ENCODE measurements at places on chromosomes 3 and 15.

- DNase-seq, result no peak
Measured at GRCh38 chr15:60757831-60758570, 279.1 kb upstream of the ICE2 start.

DNA sequence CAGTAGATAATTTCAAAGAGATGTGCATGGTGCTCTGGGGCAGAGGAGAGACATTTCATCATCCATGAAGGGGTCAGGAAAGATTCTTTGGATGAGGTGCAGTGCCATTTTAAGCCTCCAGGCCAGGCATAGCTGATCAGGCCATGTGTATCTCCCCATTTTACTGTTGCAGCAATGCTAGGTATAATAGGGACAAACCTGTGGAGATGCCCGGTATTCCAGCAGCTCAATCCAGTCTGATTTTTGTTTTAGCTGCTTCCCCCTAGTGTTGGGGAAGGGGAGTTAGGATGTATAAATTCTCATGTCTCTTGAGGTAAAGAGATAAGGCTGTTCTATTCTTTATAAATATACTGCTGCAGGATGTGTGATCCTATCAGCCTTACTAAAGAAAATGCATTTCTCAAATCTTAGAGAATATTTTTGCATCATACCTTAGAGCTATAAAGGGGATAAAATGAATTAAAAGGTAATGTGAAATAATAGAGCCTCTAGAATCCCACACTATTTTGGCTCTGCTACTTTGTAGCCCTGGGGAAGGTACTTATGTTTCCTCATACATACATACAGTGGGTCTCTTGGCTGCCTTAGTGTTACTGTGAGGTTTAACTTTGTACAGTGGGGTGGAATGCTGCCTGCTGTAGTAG lies 5.2 kb downstream of the CDV3 start:
- DNase-seq, result no peak

GRCh38 chr3:129033151-129033550 lies 27.4 kb upstream of the GP9 start:
- DNase-seq, result no peak

DNA sequence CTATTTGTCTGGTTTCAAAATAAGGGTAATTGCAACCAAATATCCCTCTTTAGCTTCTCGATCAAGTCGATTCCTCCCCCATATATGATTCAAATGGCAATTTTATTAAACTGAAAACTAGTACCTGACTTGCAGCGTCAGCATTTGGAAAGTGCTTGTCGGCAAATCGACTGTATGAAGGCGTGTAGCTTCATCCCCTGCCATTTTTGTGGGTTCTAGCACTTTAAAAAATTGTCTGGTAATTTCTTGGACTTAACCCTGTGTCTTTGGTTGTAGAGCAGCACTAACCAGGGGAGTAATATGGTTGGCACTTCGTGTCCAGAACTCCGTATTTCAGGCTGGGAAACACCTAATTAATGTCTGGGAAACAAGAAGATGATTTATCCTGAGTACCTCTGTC lies 573 bp downstream of the MME start:
- no peak for DNase-seq

GRCh38 chr3:37100411-37100810 lies 74.0 kb downstream of the LRRFIP2 start:
- no peak for DNase-seq

DNA sequence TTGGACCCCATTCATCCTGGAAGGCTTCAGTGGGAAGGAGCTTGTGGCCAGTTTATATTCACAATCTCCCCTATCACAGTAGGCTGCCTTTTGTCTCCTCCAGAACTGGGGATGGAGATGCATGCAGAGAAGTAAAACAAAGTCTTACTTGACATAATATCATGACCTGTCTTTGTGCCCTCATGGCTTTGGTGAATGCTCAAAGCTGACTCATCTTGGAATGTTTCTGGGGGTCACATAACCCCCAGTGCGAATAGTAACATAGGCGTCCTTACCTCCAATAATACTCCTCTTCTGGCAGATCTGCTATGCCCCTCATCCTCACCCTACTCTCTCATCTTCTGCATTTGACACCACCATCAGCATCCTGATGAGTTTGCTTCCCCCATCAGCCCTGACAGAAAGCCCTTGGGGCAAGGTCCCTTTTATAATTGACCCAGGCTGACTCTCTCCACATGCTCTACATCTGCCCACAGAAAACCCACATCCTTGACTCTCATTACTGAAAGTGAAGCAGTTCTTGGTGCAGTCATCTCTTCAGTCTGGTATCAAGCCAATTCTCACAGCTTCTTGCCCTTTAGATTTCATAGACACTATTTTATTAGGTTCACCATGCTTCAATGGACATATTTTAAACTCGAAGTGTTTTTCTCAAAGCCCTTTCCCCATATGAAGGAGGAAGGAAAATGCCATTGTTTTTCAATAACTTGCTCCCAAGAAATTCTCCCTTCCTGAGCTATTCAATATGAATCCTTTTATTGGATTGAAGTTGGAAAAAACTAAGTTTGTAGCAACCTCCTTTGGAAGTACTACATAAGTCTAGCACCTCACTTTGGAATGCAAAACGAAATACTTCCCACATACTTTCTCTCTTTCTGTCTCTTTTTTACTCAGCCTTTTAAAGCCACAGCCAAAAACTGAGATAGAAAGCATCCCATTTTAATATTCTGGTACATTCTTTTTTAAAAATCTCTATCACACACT lies 36.6 kb downstream of the OSTN start:
- no peak for DNase-seq

GRCh38 chr3:12423918-12424630 lies 60.2 kb upstream of the TSEN2 start:
- no peak for DNase-seq

GRCh38 chr3:79810581-79810980 lies 42.8 kb upstream of the ROBO1 start:
- no peak for DNase-seq

- peak; percentile 65 for DNase-seq
Measured at GRCh38 chr3:10738688-10739372, 77.2 kb upstream of the SLC6A11 start.

GRCh38 chr3:89419647-89420241 lies 312.3 kb downstream of the EPHA3 start:
- no peak for DNase-seq

DNA sequence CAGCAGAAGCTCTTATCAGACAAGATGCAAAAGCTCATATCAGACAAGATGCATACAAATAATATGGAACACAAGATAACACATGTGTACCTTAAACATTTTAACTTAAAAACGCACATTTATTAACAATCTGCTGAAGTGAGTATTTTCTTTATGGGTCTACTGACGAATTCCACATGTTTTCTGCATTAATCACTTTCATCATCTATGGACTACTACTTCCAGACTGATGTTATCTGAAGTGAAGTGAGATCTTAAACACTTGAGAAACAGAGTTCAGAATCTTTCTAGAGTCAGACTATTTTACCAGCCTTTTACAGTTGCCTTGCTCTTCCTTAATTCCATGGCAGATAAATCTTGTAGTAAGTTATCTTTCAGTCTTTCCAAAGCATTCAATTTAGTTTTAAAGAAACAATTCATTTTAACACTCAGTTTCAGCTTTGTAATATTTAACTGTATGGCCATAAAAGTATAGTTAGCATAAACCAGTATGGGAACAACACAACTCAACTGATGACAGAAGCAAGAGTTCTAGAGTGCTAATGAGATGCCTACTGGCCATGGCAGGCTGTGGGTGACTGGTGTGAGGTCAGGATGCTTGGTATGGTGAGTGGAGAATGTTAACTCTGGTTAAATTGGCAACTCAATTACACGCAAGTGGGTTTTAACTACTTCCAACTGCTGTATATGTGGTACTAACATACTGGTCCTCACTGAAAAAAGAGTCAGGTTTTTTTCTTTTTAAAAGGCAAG lies 9.8 kb downstream of the CMTM6 start:
- no peak for DNase-seq

- DNase-seq, result no peak
Measured at GRCh38 chr3:11662392-11662990, 18.8 kb upstream of the VGLL4 start.

DNA sequence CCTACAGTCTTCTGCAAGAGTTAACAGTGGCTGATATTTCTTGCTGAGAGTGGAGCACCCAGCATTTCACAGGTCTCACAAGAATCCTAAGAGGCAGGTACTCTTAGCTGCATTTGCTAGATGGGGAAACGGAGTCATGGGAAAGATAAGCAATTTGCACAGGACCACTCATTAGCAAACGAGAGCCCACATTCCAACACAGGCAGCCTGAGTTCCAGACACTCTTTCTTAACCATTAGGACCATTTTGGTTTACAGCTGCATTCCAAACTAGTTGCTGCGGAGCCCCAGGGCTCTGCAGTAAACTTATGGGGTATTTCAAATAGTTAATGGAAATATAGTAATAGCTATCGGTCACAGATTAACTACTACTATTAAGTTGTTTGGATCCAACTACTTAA lies 42.5 kb downstream of the LYZL4 start:
- DNase-seq, result no peak

- no peak for DNase-seq
Measured at GRCh38 chr15:74519311-74519710, 21.7 kb upstream of the ARID3B start.

DNA sequence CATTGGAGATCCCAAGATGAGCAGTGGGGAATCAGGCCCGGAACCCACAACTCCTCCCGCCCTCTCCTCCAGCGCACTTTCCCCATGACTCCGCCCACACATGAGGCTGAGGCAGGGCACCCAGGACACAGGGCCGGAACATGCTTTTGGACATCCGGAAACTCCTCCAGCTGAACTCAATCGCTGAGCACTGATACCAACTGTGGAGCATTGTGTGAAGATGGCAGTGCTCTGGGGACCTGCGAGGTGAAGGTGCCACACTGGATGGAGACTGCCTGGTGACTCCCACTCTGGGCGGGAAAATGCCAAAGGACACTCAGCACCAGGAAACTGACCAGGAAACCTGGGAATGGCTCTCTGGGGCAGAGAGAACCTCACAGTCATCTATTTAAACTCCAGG lies 189.1 kb downstream of the FAM43A start:
- DNase-seq, result no peak

DNA sequence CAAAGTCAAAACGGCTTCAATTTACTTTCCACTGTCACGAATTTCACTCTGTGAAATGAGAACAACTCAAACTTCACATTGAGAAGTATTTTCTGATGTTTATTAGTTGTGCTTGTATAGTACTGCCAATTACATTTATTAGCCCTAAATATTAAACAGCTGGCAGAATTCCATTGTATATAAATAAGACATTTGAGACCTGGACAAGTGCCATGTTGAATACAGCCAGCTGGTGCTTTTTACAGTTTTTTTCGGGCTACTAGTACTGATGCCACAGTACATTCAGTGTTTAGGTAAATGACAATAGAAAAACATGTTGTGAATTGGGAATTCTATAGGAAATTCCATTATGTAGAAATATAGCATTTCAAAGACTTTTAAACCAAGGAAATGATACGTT lies 79.0 kb downstream of the EPHA3 start:
- DNase-seq, result no peak

DNA sequence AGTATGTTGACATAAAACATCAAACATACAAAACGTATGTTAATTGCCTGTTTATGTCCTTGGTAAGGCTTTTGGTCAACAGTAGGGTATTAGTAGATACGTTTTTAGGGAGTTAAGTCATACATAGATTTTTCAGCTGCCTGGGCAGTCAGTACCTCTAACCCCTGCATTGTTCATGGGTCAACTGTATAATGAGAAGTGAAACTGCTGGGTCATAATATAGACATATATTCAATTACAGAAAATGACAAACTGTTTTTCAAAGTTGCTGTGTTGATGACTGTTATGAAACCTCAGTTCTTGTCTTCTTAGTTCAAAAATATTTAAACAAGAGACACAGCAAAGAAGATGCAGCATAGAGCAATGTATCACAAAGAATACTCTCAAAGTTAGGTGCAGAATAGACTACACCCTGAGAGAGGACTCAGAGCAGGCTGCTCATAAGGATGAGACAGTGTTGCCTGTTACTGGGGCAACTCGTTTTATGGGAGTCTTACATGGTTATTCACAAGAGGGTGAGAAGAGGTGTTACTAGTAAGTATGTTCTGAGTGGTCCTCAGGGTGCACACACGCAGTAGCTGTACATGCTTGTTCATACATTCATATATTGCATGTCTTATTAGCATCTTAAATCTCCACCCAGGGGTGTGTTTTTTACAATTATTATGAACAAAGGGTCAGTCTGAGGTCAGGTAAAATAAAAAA lies 53.1 kb upstream of the ADAMTS17 start:
- DNase-seq, result no peak

GRCh38 chr3:194277786-194278130 lies 73.4 kb downstream of the CPN2 start:
- no peak for DNase-seq

GRCh38 chr3:64739971-64740631 lies 52.3 kb upstream of the ADAMTS9 start:
- DNase-seq, result no peak

- DNase-seq, result no peak
Measured at GRCh38 chr3:159813822-159814531, 174.7 kb upstream of the IL12A start.

GRCh38 chr3:42148982-42149432 lies 57.9 kb downstream of the TRAK1 start:
- no peak for DNase-seq

DNA sequence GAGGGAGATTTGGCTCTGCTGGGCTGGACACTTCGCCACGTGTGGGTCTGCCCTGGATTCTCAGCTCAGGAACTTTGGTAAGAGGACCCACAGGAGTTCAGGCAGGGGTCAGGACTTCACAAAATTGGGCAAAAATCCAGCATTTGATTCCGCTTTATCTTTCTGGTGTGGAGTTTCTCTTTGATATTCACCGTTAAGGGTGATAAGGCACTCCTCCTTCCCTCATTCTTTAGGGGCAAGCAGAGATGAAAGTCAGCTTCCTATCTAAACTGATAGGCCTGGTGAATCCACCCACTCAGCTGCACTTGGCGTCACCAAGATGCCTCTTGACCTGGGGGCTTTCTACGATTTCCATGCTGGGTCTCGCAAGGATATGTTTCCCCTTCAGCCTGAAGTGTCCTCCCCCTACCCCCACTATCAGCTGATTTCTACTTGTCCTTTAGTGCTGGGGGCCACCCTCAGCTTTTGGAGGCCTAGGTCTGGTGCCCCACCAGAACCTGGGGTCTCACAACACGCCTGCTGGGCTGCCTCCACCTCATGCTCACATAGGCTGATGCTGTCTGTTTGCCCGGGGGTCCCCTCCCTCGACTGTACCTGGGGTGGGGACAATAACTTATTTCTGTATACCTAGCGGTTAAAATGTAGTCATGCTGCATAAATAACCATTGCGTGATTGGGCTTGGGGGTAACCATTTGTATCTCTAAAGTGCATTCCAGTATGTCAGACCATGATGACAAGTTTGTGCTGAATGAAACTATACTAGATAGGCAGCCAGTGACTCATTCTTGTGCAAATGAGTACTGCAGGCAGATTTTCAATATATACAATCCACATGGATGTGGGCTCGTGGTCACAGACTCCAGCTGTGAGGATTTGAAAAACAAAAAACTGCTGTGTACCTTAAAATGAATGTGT lies 248.3 kb downstream of the ADAMTS17 start:
- DNase-seq, result no peak

DNA sequence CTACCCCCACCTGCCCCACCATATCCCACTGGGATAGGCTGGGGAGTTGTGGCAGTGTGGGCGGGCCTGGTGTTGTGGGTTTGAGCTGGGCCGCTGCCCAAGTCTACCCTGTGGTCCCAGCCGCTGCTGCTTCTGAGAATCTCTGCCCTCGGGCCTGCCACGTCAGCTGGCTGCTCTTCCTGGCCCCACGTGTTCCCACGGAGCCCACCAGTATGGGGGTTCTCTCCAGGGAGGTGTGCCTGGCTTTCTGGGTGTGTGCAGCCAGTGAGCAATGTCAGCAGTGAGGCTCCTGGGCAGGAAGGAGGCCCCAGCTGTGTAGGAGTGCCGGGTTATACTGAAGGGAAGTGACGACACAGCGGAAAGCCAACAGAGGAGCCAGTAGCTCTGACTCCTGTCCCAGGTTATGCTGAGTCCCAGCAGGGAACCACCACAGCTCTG lies 10.5 kb downstream of the GNAI2 start:
- peak; percentile 48 for DNase-seq
